ENCODE measurements at places on chromosomes 2 and 18.

GRCh38 chr2:238645095-238645494 is 202.8 kb upstream of the TWIST2 start:
- no peak for DNase-seq

DNA sequence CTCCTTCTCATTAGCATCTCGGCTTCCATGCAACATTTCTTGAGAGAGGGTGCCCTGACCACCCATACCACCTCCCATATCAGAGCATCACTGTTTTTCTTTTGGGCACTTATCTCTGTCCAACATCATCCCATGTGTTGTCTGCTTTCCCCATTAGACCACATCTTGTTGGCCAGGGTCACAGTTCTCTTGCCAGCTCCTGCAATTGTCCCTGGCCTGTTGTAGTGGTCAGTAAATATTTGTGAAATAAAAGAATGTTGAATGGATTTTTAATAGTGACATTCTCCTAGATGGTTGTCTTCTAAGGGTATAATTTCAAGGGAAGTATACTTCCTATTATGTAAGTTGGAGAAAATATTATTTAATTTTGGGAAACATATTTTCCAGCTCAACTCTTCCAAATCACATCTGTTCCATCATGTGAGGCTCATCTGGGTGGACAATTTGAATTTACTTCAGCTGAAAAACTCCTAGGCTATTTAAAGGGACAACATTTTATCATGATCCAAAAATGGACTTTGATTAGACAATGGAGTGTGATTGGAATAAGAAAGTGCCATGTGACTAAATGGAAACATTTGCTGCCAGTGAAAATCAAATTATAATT is 83.0 kb downstream of the MOGAT1 start:
- DNase-seq, result no peak

GRCh38 chr2:220076734-220077133 is 449.3 kb downstream of the SLC4A3 start:
- no peak for DNase-seq

DNA sequence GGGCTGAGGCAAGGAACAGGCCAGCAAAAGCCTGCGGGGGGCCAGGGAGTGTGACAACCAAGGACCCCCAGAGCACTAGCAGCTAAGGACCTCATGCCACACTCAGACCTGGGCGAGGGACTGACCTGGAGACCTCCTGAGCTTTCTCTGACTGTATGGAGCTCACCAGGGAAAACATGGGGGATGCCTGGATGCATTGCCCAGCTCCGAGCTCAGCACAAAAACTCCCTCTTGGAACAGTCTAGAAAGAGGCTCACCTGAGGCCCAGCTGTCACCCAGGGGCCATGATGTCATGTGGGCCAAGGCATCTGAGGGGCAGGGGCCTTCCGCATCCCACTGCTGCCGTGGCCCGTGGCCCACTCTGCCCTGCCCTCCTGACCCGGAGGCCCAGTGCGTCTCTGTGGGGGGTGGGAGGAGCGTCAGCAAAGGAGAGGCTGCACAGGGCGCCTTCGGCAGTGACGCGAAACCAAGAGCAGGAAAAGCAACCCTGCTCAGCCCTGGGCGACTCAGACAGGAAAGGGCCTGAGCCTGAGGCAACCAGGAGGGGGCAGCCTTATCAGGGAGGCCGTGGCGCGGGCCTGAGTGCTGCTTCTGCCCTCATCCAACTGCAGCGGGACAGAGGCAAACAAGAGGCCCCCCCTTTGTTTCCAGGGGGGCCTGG is 57.3 kb upstream of the ALPP start:
- DNase-seq, result peak; percentile 88

DNA sequence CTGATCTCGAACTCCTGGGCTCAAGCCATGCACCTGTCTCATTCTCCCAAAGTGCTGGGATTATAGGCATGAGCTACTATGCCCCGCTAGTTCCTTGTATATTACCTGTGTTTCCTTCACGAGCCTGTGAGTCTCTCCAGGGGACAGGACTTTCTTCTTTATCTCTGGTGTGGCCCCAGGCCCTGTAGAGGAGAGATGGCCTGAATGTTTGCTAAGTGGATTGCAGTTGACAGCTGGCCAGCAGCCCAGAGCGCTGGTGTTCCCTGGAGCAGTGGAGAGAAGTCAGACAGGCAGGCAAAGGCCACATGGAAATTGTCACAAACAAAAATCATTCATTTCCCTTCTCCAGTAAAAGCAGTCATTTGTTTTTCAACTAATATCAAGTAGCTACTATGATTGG is 17.9 kb downstream of the LPIN1 start:
- DNase-seq, result no peak

DNA sequence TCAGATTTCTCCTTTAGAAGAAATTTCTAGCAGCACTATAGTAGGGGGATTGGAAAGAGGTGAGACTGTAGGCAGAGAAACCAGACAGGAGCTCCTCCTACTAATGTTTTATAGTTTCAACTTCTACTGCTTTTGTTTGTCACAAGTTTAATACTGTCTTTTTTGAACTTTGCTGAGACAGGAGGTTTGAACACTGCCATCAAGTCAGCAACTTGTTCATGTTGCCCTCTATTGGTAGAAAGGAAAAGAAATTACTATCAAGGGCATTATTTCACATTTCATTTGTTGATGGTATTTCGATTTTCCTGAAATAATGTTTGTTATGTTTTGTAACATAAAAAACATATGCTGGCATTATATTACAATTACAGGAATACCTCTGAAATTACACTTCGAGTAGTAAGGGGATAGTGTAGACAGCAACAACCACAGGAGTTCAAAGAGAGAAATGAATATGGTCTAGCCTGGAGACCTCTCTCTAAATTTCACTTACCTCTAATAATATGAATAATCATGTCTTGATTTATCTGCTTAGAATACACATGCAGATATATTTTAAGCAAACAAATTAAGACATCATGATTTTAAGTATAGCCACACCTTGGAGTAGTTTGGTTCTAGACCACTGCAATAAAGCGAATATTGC is 12.4 kb upstream of the CCDC88A start:
- no peak for DNase-seq

- no peak for DNase-seq
These were observed 27.1 kb downstream of the SLC38A11 start for GRCh38 chr2:164928101-164928673.

- no peak for DNase-seq
These were observed 361.7 kb downstream of the ANAPC1 start for GRCh38 chr2:111522231-111522768.

DNA sequence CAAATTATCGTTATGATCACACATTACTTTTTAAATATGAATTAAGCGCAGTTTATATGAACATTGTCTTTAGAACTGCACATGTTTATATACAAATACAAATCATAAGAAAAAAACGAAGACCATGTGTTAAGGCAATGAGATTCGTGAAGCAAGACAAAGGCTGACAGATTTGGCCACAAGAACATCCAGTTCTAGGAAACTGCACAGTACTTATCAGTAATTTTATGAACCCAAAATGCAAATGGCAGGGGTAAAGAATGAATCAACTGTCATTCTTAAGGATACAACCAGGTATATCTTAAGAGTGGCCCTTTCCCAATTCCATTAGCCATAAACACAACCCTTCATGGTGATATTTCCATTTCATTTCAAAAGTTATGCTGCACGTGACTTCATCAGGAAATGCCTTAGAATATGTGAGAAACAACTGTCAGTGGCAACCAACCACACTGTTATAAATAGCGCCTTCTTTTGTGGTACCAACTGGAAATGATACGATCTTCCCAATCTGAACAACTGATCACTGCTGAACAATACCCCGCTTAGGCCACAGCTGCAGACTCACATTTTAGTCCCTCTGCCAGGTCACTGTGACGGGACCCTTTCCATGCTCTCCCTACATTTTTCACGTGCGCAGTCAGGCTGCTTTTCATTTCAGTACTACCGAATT is 144.9 kb downstream of the L3MBTL4 start:
- no peak for DNase-seq

DNA sequence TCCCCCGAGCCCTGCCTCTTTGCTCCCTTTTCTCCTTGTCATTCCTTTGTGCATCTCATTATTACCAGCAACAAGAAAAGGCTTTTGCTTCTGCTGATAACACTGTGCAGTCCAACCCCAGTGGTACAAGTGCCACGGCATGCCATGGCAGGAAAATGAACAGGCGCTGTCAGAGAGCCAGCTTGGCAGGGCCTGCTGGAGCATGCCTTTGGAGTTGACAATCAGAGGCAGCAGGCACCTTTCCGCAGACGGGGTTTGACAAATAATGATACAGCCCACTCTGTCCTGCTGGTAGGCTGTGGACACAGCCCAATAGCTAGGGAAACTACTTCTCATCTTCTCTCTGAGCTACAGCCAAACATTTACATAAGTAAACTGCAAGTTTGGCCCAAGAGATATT is 243.9 kb upstream of the LRRTM1 start:
- DNase-seq, result no peak

DNA sequence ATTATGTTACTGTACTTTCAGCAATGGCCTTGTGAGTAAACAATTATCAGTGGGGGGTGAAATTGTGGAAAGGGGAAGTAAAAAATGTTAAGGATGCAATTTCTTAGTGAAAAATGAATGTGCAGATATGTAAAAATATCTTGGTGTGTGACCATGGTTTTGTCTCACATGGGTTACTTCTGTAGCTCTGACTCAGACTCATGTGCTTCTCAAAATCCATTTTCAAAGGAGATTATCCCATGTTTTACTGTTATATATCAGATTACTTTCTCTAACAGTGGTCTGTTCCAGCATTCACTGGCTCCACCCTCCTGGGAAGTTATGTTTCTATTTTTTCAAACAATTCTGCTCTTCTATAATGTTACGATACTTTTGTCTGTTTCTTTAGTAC is 298.2 kb upstream of the COL3A1 start:
- no peak for DNase-seq

DNA sequence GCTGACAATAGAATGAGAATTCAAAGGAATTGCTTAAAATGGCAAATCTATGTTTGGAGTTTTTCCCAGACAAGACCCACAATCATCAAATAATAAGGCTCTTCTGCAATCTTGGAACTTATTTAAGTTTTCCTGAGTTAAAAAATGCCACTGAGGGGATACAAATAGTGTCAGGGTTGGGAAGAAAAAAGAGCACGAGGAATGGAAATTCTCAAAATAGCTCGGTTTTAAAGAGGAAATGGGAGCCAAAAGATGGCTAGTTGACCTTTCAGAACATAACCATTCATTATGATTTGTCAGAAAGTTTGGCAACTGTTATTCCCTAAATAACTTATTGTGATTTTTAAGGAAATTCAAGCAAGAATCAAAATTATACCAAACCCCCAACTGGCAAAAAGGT is 127.7 kb downstream of the RAPGEF4 start:
- no peak for DNase-seq

DNA sequence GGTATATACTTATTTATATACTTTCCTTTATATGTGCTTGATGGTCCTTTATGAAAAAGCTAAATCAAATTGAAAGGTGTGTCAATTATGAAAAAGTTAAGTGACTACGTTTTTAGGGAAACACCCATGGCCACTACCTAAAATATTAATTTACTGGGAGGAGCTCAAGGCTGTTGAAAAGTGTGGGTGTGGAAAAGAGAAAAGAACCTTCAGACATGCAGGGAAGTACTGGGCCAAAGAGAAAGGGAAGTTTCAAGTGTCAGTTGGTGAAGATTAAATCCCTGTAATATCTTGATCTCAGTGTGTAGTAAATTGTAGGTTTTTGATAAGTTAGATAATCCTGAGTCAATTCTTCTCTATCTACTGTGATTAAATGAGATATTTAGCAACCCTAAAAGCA is 6.2 kb upstream of the GKN1 start:
- DNase-seq, result no peak

- DNase-seq, result no peak
These were observed 11.1 kb upstream of the LOXHD1 start for GRCh38 chr18:46668135-46668534.

GRCh38 chr18:3219631-3220335 is at the start of gene MYOM1:
TSS of gene MYOM1 (minus strand) at chr18:3219968. CDS start at chr18:3215223, 4,745 bp downstream.
- no peak for DNase-seq

DNA sequence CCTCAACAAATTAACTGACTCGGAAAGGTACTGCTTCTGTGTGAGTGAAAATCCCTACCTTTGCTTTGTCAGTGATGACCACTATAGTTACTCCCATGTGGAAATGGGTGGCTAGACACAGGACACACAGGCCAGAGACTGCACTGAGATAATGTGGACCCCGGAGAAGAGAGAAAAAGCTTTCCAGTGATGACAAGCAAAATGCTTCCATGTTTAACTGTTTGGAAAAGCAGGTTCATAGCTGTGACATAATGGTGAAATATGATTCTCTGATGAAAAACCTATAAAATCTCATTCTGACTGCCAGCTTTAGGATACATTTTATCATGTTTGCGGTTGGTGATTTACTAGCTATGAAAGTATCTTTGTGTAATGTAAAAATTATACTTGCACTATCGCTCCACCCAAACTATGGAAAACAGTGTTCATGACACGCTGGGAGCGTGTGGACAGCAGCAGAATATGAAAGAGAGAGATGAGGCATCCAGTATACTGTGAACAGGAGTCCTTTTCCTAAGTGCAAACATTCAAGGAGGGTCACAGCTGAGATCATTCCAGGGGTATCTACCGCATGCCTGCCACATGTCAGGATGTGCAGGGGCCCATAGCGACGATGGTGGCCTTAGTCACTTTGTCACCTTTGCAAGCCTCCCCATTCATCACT is 782.7 kb upstream of the SOX11 start:
- DNase-seq, result no peak

DNA sequence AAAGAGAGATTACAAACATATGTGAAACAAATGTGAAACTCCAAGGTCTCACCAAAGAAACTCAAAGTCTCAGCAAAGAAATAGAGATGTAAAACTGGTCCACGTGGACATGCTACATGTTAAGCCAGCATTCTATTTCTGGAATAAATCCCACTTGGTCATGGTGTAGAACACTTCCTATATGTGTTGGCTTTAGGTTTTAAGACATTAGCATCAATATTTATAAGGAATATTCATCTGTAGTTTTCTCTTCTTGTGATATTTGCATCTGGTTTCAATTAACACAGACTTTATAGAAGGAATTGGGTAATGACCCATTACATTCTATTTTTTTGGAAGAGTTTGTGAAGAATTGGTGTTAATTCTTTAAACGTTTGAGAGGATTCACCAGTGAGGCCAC is 133.1 kb downstream of the COPS8 start:
- no peak for DNase-seq

DNA sequence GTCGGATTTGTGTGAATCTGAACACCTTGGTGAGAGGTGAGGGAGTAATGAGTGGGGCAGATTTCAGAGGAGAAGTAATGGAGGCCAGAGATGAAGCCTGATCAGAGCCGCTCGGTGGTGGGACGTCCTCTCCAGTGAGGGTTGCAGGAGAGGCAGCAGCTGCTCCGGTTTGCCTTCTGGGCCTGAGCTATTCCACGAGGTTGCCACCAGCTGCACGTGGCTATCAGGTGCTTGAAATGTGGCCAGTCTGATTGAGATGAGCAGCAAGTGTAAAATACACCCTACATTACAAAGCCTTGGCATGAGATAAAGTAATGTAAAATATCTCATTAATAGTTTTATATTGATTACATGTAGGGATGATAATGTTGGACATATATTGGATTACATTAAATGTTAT is 10.8 kb upstream of the EFHD1 start:
- no peak for DNase-seq
